ENCODE measurements at places on chromosomes 4 and X.

GRCh38 chrX:20527558-20528011, 260.9 kb upstream of the RPS6KA3 start:
- DNase-seq, result no peak

DNA sequence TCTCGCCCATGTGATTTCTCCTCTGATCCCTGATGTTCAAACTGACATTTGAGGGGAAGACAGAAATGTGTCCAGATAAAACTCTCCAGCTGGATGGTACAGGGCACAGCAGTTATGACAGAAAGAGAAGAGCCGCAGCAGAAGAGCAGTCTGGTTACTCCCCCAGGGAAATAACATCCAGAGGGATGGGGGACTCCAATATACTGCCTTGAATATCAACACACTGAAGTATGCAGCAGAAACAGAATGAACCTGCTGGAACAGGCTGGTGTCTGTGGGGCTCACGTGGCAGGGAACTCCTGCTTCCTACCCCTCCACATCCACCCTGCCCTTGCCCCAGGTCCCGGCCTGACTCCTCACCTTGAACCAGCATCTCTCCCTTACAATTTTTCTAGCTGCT, 93.5 kb downstream of the MGST2 start:
- no peak for DNase-seq

DNA sequence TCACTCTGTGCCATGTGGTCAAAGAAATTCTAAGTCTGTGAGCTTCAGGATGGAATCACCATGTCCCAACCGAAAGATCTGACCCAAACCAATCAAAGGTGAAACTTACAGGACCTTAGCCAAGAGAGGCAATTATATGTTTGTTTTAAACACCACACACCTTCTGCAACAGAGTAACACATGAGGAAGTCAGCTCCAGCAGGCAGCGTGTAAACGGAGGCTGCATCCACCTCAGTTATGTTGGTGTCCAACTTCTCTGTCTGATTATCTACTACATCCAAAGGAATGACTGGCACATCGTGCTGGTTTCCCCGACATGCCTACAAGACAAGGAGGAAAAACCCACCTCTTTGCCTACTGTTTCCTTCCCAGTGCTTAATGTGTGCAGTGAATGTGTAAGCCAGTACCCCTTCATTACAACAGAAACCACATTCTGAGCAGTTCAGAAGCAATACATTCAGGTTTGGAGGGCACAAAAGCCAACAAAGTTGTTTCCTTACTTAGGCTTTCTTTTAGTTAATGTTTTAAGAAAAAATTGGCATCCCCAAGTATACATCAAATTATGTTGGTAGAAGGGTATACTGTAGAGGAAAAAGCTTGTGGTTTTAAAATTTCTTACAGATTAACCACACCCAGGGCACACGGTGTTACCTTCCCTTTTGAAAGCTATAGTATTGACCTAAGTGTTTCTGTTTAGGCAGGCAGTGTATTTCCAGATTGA, 12.4 kb downstream of the CASP6 start:
- no peak for DNase-seq

- no peak for DNase-seq
Measured at GRCh38 chr4:40843696-40844095, 93.9 kb downstream of the NSUN7 start.

DNA sequence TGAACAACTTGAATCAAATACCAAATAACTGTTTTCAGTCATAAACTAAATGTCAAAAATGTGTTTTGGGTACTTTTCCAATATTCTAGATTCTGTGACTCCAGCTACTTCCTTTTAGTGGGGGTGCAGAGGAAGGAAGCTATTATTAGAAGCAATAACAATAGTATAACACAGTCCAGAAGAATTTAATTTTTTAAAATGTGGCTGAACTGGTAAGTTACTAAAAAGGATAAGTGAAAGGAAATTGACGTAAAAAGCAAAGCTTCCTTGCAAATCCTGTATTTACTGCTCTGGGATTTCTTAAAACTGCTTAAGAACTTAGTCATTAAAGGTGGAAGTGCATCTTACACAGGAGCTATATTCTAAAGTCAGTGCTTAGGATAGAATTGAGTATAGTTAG, 53.2 kb downstream of the MOSPD2 start:
- DNase-seq, result no peak

GRCh38 chr4:144579411-144580030, 66.4 kb upstream of the HHIP start:
- peak; percentile 85 for DNase-seq

- DNase-seq, result peak; percentile 53
Measured at GRCh38 chrX:14777525-14777924, 95.3 kb downstream of the FANCB start.

GRCh38 chr4:182885022-182885737, 32.0 kb downstream of the DCTD start:
- peak; percentile 10 for DNase-seq

GRCh38 chrX:153927672-153927921, 1.5 kb upstream of the ARHGAP4 start:
- no peak for DNase-seq

DNA sequence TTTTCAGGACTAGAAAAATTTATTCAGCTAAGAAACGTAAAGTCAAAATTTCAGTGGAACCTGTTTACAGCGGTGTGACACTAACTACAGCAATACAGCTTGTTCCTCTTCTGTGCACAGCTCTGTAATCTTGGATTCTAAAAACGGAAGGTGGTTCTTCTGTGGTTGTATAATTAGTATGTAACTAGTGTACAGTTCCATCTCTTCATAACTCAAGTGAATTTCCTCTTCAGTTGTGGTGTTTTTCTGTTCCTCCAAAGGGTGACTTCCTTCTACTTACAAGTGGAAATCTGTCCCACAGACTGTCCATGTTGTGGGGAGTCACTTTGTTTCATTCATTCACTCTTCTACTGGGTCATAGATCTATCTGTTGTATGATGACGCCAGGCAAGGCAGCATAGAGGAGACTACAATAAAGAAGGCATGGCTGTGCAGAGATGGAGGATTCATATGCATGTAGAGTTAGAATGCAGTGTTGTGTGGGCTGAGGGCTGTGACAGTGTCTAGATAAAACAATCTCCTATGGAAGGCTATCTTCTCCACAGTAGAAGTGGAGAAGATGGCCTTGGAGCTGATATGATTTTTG, 5.4 kb downstream of the DAPP1 start:
- no peak for DNase-seq

GRCh38 chr4:106953036-106953705, 82.9 kb downstream of the DKK2 start:
- no peak for DNase-seq

DNA sequence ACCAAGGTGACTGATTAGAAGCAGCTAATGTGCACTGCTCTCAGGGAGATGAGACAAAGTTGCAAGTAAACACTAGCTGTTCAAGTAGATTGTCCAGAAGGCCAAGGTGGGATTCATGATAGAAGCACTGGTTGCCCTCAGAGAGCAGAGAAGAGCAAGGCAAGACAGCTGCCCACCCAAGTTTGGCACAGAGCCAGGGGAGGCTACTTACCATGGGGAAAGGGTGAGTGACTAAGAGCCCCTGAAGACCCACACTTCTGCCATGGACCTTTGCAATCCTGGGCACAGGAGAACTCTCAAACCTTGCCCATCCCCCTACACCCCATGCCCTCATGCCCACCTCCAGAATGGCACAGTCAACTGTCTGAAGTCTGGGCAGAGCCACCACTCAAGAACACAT, 68.3 kb downstream of the SPIN4 start:
- DNase-seq, result no peak

DNA sequence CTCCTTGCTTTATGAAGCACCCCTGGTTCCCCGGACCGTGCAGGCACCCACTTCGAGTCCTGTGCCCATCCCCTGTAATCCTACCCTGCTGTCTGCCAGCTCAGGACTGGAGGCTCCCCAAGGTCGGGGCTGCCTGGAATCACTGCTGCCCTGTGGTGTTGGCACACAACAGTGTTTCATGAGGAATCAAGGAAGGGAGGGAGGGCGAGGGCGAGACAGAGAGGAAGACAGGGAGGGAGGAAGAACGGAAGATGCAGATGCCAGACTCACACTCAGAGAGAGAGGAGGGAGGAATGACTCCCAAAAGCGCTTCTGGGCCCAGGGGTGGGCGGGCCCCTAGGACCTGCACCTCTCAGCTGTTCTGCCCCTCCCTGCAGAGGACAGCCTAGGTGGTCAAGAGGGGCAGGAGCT, 42.9 kb upstream of the ADRA2C start:
- no peak for DNase-seq
